G401 (cell line): ENCODE measurements at places on chromosomes 2 and 18. TPM values are rescaled to one million over a fixed set of nuclear protein-coding genes. Genes with fewer than 3 reads are reported as not detected.

DNA sequence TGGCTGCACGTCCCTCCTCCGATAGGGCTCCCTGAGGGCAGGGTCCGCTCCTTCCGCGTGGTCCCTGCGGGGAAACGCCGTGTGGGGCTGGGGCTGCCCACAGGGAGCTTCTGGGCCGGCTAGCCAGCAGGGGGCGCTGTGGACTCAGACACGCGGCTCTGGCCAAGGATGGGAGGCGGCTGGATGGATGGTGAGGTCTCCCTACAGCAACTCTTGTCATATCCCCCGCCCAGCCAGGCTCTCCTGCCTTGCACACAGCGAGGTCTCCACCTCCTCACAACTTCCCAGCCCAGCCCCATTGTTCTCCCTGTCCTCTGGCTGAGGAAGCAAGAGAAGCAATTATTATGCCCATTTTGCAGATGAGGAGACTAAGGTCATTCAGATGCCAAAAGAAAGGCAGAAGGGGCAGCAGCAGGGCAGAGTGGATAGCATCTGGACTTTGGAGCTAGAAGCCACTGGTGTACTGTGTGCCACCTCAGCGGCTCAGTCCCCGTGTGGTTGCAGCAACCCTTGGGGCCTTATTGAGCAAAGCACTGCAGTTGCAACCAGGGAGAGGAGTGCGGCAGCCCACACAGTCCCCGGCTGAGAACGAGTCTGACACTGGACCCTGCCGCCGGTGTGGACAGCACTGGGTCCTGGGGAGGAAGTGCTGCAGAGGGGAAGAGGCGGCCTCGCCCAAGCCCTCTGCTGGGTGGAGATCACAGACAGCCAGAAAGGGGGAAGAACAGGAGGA, 99.0 kb downstream of the ZFP36L2 start:
- no peak for DNase-seq

GRCh38 chr2:48442610-48443360, 87.2 kb upstream of the STON1 start:
- DNase-seq, result no peak

DNA sequence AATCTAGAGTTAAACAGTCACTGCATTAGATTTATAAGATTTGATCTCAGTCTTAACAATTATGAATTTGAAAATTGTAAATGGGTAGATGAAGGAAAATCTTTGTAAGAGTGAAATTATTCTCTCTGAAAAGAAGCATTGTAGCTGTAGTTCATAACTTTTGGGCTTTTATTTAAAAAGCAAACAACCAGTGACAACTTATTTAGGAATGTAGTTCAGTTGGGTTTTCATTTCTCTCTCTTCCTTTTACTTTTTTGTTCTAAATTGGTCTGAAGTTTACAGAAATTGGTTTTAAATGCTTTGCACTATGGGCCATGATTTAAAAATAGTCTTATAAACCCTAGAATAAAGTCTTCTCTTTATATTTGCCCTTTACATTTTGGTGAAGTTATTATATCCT, 296.6 kb downstream of the GULP1 start:
- DNase-seq, result no peak

DNA sequence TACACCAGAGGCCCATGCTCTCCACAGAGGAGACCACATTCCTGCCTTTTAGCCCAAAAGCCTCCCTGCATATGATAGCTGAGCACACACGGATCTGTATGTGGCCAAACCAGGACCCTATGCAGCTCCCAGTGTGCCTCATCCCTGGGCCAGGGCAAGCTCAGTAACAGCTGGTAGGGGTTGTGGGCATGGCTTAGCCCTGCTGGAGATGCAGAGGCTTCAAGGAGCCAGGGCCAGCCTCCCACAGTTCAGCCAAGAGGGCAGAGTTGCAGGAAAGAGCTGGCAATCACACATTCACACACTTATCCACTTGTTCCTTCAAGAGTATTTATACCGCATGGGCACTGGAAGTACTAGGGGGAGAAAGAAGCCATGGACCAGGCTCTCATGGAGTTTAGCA, 1.6 kb upstream of the LIMS2 start:
- no peak for DNase-seq

The GTF2A1L gene
- not detected in 2 replicates for total RNA-seq

DNA sequence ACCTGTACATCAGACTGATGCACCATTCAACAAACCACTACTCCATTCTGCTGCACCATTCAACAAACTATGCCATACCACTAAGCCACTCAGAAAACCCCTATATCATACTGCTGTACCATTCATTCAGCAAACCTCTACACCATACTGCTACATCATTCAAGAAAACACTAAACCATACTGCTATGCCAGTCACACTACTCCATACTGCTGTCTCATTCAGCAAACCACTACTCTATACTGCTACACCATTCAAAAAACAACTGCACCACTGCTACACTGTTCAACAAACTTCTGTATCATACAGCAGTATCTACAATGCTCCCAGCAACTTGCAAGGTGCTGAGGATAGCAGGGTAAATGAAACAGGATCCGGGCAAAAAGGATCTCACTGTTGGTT, 12.9 kb upstream of the SLC1A4 start:
- no peak for DNase-seq

DNA sequence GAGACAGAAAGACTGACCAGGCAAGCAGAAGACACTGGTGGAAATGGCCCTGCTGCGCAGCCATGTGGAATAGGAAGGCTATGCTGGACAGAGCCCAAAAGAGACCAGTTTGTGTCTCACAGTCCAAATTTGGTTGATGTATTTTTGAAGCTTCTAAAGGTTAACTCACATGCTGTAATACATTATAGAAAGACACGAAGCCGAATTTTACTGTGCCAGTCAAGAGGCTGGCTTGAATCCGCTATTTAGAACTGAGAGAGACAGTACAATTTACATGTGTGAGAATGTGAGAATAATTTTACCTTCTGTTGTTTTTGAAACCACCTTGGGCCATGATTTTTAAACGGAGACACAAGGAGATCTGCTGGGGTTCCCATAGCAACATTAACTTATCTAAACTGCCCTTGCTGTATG, 113.6 kb downstream of the METTL8 start:
- peak; percentile 95 for DNase-seq

The AQP12B gene
- not detected in 2 replicates for total RNA-seq

- DNase-seq, result no peak
Measured at GRCh38 chr2:180761224-180761623, 219.2 kb upstream of the UBE2E3 start.

The IL36G gene
- not detected in 2 replicates for total RNA-seq
